Stimulated activated CD4-positive, alpha-beta T cell treated with anti-CD3 and anti-CD28 coated beads, Interleukin-1b, Interleukin-23, amount 100 ng/mL, for 1 hour (primary cell): ENCODE measurements at places on chromosomes 2 and 18.

GRCh38 chr2:173793709-173794565 is 171.2 kb downstream of the SP3 start:
- no peak for DNase-seq

GRCh38 chr2:18482666-18483065 is 77.8 kb downstream of the RDH14 start:
- DNase-seq = no peak

- DNase-seq = no peak
These were observed 33.1 kb downstream of the TUBB6 start for GRCh38 chr18:12340945-12341660.

- DNase-seq = no peak
These were observed at the start of gene CDH19 for GRCh38 chr18:66603941-66604627. CDH19 (minus strand) TSS chr18:66604090; CDS start chr18:66572204, 31,886 bp downstream.

DNA sequence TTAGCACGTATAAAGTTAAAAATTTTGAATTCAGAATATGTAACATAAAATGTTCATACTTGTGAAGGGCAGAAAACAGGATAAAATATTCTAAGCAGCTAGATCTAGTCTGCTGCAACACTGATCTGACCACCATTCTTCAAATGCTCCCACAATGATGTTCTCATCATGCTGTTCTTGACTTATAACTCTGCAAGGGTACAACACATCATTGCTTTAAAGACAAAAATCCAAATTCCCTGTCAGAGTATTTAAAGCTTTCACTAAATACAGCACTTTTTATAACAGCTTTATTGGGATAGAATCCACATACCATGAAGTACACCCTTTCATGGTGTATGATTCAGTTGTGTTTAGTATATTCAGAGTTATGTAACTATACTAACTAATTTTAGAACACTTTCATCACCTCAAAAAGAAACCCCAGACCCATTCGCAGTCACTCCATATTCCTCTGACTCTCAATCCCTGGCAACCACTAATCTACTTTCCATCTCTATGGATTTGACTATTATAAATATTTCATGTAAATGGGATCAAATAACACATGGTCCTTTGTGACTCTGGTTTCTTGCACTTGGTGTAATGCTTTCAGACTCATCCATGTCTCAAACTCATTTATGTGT is 56.4 kb downstream of the MAP4K3 start:
- no peak for DNase-seq

DNA sequence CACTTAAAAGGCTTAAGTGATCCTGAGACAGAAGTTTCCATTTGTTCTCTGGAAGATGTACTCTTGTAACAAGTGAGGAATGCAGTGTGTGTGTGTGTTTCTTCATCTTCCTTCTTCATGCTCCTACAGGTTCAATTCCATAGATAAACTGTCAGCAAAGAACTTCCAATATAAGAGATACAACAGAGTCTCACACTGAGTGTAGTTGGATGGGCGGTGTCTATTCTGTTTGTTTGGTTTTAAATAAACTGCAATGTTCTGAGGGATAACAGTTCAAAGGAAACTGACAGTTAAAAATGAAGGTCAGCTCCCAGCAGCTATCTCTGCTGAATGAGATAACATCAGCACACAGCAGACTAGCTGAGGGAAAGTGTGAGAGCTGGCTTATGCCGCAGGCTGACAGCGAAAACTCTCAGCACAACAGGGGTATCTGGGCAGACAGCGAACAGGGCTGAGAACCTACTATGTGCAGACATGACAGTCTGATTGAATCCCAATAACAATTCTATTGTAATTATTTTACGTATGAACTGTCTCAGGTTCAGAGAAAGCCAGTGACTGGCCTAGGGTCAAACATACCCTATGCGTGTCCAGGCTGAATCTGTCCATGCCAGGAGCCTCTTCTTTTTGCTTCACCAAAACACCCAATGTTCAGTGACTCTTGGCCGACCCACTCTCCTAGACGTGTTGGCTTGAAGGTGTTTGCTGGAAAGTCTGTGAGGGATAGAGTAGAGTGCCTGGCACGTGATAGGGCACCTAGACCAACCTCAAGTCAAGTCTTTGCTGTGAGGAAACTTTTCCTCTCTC is 201.9 kb upstream of the TRIB2 start:
- DNase-seq = no peak

DNA sequence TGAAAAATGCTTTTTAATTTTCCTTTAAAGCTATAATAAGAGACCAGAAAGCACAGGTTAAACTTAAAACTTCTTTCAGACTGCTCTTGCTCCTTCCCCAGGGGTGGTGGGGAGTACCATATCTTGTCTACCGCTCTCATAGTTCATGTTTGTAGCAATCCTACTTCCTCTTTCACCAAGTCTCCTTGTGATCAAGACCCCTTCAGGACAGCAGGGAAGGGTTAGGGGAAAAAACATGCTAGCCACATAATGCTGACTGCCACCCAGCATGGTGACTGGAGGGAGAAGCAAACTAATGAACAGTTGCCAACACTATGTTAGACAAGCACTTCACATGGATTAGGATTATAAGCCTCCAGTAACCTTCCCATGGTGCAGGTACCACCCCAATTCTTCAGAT is 8.6 kb downstream of the MYO5B start:
- no peak for DNase-seq

GRCh38 chr2:32812316-32812715 is 134.4 kb upstream of the LTBP1 start:
- DNase-seq = no peak
